ENCODE measurements at places on chromosomes 1 and 21.

- no peak for DNase-seq
Measured at GRCh38 chr1:221344693-221345092, 397.2 kb downstream of the DUSP10 start.

GRCh38 chr1:113760102-113761080, 1.1 kb upstream of the PHTF1 start:
- DNase-seq = no peak

DNA sequence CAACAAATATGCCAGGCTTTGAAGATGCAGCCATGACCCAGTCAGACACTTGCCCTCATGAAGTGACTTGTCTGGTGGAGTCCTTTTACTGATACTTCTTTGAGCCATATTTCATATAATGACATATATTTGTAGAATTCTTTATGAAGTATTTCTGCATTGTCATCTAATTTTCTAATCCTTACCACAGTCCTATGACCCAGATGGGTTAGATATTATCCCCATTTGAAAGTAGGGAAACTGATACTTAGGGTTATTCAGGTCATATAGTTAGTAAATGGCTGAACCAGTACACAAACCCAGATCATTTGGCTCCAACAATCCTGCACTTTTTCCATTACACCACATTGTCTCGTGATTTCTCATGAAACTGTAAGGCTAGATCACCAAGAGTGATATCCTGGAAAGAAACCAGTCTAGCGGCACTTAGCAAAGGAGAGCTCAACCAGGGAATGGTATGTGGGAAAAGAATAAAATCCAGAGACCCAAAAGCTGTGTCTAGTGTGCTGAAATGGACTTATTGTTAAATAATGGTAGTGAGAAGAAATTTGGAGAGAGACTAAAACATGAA, 49.6 kb downstream of the ZFYVE9 start:
- no peak for DNase-seq

DNA sequence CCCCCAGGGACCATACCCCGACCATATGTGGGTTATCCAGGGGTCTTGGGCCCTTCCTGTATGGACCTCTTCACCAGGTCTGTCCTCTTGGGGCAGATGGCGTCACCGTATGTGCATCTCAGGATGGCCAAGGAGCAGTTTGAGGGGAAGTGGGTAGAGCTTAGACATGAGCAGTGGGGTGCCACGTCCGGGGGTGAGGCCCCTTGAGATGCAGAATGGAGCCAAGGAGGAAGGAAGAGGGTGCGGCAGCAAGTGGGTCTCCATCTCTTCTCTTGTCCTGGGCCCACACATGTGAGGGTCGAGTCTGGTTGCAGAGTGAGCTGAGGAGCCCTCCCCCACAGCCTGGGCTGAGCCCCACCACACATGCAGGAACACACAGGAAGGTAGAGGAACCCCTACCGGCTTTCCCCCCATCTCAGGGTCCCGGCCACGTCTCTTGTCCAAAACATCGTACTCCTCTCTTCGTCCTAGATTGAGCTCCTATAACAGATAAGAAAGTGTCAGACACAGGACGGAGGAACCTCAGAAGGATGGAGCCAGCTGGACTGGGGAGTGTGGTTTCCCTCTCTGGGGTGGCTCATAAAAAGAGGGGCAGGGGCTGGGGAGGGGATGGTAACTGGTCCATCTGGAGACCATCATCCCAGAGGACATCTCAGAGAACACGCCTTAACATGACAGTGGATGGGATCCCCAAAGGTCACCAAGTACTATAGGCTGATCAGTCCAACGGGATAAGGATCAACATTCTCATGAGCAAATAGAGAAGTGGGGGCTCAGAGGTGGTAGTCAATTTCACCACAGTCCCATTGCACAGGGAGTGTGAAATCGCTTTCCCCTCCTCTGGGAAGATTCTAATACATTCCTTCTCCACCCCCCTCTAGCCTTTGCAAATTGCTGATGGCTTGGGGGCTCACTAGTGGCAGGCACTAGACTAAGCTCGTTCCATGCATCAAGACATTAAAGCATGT, 79.9 kb downstream of the CD247 start:
- no peak for DNase-seq

DNA sequence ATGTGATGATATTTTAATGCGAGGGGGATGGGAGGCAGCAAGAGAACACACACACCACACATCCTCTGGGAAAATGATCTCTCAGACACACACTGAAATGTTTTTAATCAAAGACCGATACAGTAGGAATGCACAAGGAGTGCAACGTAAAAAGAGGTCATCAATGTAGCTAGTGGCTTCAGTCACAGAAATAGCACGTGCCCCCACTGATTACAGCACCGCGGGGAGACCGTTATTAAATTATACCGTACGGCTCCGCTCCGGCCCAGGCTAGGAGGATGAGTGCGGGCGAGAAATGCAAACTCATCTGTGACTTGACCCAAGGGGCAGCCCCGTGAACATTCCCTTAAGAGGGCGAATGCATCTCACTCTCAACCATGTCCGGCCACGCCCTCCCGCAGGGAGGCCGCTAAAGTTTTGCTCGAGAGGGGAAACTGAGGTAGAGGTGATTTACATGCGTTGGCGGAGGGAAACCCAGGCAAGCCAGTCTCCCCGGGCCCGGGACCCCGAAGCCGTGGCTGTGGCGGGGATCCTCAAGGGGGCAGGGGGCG, 552 bp downstream of the UBR4 start:
- no peak for DNase-seq

DNA sequence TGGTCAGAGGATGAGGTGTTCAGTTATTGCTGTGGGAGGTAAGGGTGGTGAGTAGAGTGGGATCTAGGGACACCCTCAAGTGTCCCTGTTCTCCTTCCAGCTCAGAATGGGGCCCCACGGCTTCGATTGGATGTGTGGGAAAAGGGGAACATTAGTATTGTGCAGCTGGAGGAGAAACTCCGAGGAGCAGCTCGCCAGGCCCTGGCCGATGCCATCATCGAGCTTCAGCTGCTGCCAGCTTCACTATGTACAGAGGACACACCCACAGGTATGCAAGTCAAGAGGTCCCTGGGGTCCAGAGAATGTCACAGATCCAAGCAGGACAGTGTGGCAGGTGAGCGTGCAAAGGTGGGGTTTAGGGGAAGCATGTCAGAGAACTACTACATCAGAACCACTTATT, 13.9 kb downstream of the HYI start:
- DNase-seq = no peak

GRCh38 chr1:153025797-153026196, 5.2 kb upstream of the SPRR1B start:
- no peak for DNase-seq

DNA sequence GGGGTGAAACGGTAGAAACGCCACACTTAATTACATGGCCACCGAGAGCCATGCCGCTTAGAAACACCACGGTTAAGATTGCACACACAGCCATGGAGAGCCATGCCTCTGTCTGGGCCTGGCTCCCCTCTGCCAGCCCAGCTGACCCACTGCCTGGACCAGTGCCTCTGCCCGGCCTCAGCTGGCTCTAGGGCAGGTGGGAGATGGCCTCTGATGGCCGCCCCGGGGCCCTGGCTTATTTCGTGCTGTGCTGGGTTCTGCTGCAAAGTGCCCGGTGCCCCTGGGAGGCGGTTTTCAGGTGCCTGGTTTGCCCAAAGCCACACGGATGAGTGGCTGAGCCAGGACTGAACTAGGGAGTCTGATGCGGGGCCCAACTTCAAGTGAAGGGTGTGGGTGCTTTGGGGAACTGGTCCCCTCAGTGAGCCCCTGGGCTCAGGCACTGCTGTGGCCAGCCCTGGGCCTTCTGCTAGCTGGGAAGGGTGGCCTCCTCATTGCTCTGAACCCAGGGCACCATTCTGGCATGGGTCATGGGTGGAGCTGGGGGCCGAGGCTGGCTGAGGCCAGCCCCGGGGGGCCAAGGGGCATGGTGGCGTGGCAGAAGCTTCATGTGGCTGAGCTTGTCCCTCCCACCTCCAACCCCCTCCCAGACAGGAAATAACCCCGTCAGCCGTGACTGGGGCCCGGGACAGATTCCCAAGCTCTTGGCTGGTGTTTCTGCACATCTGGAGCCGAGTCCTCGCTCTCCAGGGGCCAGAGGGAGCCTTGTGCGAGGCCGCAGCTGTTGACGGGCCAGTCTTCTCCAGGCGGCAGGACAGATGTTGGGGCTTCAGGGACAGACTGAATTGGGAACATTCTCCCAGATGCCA, 1.9 kb upstream of the GPR153 start:
- no peak for DNase-seq

GRCh38 chr1:202171292-202172014, 11.1 kb upstream of the PTPN7 start:
- no peak for DNase-seq

DNA sequence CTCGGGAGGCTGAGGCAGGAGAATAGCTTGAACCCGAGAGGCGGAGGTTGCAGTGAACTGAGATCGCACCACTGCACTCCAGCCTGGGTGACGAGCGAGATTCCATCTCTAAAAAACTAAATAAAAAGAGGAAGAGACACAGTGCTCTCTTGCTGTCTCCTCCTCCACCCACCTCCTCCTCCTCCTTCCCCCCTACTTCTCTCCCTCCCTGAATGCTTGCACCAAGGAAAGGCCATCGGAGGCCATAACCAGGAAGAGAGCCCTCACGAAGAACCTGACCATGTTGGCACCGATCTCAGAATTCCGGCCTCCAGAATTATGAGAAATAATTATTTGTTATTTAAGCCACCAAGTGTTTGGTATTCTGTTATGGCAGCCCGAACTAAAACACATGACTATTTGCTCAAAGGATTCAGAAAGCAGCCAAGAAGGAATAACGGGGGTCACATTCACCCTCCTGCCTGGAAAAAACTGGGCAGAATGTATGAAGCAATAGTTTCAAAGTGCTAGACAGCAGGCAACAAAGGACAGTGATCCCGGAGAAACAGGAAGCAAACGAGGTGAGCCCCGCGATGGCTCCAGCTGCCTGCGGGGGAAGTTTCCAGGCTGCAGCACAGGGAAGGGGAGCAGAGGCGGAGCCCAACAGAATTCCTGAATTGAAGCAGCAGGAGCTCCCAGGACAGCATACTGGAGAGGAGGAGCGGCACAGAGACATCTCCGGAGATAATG, 35.8 kb downstream of the LDLRAD1 start:
- DNase-seq = no peak

DNA sequence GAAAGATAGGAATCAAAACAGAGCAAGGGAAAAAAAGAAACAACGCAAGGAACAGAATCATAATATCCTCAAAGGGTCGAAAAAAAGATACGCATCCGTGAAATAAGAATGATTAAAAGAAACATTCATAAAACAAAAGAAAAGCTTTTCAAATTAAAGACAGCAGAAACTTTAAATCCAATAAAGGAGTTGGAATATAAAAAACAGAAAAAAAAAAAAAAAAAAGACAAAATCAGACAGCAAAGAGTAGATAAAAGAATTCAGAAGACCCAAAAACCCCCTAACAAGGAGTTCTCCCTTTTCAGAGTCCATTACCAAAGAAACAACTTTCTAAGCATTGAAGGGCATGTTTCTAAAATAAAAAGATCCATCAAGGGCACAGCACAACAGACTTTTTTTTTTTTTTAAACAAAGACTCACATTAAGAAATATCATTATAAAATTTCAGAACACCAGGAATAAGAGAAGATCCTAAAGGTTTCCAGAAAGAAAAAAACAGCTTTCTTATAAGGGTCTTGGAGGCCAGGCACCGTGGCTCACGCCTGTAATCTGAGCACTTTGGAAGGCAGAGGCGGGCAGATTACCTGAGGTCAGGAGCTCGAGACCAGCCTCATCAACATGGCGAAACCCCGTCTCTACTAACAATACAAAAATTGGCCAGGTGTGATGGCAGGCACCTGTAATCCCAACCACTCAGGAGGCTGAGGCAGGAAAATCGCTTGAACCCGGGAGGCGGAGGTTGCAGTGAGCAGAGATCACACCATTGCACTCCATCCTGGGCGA, 44.7 kb downstream of the ENAH start:
- DNase-seq = no peak

- no peak for DNase-seq
Measured at GRCh38 chr21:14763695-14764064, 217.6 kb upstream of the SAMSN1 start.

GRCh38 chr1:27770293-27770830, 2.7 kb upstream of the STX12 start:
- DNase-seq = no peak

DNA sequence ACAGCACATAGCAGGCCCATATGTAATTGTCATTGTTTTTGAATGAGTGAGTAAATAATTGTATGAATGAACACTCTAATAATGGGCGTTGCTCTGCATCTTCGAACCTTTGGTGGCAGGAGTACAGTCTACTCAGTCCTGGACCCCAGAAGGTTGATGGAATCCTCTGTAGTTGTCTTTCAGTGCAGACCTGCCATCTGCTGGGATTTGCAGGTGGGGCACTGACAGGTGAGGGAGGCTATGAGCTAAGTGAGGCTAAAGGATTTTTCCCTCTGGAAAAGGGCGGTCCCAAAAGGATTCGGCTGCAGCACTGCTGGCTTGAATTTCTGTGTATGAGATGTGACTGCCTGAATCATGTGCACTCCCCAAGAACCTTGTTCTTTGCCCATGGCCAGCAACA, 53.4 kb downstream of the PLXNA2 start:
- no peak for DNase-seq

GRCh38 chr1:203934027-203934426, 72.6 kb downstream of the SNRPE start:
- DNase-seq = no peak

- no peak for DNase-seq
Measured at GRCh38 chr1:160834945-160835565, 27.6 kb downstream of the CD244 start.

GRCh38 chr21:15020797-15021196, 44.0 kb downstream of the NRIP1 start:
- no peak for DNase-seq

- DNase-seq = no peak
Measured at GRCh38 chr1:151820940-151821339, 10.7 kb downstream of the RORC start.

DNA sequence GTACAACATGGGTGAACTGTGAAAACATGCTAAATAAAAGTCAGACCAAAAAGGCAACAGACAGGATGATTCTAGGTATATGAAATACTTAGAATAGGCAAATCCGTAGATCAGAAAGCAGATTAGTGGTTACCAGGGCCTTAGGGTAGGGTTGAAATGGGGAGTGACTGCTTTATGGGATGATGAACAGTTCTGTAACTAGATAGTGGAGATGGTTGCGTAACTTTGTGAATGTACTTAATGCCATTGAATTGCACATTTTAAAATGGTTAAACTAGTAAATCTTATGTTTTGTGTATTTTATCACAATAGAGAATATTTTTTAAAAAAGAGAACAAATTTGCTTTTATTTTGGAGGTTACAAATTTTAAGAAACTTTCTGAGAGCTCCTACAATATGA, 17.4 kb downstream of the ZNF326 start:
- no peak for DNase-seq

GRCh38 chr1:97170300-97170699, 448.7 kb downstream of the PTBP2 start:
- no peak for DNase-seq

GRCh38 chr1:111736548-111737215, 2.5 kb downstream of the INKA2 start:
- no peak for DNase-seq

Data from AG04449 (cell line).